Thoracic aorta (tissue), 2 donors: ENCODE measurements at places on chromosomes 3 and 15.
A peak's percentile ranks its signal among the peaks of the same experiment; 100 is the strongest.

DNA sequence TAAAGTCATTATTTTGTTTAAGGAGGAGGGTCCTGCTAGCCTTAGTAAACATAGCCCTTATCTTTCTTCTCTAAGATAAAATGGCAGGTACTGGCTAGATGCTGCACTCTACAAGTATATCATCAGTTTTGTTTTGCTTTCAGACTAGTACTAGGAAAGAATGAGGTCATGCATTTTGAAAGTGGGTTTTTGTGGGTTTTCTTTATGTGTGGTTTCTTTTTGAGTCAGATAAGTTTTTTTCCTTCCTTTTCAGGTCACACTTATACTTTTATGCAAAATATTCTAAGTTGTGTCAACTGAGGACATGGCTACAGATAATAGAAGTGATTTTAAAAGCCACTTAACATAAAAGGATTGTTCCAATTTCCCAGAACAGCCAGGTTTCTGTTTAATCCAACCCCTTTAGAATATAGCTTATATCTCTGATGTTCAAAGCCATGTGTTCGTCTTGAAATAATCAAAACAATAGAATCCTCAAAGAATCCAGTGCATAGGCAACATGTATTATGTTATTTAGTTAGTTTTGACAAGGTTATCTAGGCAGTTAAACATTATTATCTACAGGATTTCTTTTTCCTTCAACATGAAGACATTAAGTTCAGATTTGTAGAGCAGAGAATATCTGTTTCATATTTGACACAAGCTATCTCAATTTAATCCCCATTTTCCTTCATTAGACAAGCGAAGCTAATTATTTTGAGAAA, 406.2 kb downstream of the RBMS3 start:
- DNase-seq = no peak

DNA sequence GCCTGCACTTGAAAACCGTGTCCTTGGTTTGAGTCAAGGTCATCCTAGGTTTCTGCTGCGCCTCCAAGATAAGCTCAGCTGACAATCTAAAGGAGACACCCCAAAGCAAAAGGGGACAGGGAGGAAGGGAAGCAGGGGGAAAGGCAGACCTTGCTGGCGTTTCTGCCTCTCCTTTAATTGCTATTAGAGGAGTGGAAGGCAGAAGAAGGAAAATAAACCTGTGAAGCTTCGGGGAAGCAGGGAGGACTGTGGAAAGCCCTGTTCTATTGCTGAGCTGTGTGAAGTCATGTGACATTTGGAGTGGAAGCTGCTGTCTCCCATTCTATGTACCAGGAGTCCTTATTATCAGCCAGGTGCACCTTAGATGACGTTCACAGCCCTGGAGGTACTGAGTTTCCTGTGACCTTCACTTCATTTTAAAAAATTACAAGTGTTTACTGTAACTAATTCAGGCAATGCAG, 21.5 kb upstream of the CHD2 start:
- DNase-seq = no peak

DNA sequence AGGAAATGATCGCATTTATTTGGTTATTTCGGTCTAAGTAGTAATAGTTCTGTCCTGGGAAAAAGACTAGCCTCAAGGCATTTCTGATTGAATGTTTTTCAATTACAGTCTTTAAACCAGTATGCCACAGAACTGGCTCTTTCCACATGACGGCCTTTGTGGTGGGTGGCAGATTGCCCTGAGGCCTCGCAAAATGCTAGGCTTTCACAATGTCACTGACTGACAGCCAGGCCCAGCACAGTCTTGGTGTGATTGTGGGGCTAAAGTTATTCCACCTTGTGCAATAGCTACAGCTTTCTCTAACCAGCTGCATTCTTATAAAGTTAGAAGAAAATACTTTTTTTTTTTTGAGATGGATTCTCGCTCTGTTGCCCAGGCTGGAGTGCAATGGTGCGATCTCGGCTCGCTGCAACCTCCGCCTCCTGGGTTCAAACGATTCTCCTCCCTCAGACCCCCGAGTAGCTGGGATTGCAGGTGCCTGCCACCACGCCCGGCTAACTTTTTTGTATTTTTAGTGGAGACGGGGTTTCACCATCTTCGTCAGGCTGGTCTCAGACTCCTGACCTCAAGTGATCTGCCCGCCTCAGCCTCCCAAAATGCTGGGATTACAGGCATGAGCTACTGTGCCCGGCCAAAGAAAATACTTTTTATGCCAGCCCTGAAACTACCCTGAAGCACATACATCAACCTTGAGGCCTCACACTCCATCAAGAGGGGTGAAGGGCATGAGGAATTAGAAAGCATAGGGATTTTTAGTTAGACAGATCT, 2.5 kb upstream of the ADIPOQ start:
- DNase-seq = peak; percentile 28

- no peak for DNase-seq
Measured at GRCh38 chr15:68433551-68433950, 1.6 kb upstream of the ITGA11 start.

- DNase-seq = no peak
Measured at GRCh38 chr3:29409409-29409808, 128.5 kb downstream of the RBMS3 start.

GRCh38 chr3:4822568-4822967, 156.7 kb upstream of the BHLHE40 start:
- no peak for DNase-seq

- no peak for DNase-seq
Measured at GRCh38 chr3:178421069-178421468, 115.2 kb upstream of the KCNMB2 start.

GRCh38 chr15:78104119-78104479, 11.7 kb downstream of the SH2D7 start:
- DNase-seq = no peak

- DNase-seq = no peak
Measured at GRCh38 chr15:34122771-34123183, 20.9 kb downstream of the PGBD4 start.

GRCh38 chr3:101574388-101575112, 570 bp downstream of the PCNP start:
- DNase-seq = peak; percentile 9

DNA sequence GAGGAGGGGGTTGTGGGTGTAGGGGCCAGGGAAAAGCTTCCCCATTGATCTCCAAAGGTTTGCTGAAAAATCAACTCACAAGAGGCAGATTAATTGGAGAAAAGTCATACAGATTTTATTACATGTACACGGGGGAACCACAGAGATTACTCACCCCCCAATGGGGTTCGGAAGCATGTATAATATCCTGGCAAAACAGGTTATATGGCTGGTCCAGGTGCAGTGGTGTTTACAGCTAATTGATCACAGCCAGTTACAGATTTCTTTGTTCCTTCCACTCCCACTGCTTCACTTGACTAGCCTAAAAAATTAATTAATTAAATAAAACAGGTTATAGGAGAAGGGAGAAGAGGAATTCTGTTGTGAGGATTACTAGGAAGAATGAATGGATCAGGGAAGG, 22.4 kb downstream of the PRKCI start:
- DNase-seq = no peak

GRCh38 chr3:28745916-28746617, 397.4 kb upstream of the AZI2 start:
- DNase-seq = no peak

DNA sequence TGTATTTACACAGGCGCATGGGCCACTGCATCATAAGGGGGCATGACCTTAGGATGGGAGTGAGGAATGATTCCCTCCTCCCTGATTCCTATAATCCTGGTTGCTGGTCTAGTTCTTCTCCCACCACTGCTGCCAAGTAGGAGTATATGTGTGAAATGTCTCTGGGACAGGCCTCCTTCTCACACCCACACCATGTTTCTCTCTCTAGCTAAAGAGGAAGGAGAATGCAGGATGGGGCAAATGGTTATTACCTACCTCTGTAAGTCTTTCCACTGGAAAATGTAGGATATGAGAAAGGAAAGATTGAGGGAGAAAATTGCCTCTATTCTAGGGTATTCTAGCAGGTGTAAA, 159.2 kb downstream of the THSD4 start:
- no peak for DNase-seq

DNA sequence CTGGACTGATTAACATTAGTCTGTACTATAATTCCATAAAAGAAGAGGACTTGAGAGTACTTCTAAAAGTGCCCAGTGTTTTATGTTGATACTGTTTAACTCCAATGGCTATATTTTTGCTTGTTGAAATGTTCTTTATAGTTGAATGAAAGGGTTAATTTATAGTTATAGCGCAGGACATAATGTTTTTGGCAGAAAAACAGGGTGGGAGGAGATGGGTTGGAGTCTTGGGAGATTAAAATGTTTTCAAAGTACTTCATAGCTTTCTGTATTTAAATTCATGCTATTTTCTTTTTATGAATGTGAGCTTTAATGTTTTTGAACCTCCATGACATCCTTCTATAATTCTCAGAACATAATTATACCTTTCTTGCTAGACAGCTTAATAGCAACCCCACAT, 108.2 kb downstream of the CNTN3 start:
- DNase-seq = no peak

DNA sequence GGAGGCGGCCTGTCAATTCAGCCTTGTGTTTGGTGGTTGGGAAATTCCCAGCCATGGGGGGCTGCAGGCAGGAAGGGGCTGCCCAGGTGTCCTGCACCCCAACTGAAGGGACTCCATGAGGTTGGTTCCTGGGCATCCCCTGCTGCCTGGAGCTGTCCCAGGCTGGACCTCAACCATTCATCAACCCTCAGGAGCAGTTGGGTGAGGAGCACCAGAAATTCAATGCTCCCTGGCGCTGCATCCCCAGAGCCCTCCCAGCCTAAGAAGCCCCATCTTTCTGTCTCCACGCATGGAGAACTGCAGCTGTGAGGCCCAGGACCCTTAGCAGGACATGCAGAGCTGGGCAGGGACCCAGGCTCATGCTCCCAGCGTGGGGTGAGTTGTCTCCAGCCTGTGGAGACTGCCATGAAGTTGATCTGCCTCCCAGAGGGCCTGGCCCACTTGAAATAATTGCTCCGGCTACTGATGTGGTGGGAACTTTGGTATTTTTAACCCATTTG, 8.0 kb upstream of the SEMA3B start:
- no peak for DNase-seq

- no peak for DNase-seq
Measured at GRCh38 chr3:20403986-20404740, 218.2 kb upstream of the SGO1 start.

DNA sequence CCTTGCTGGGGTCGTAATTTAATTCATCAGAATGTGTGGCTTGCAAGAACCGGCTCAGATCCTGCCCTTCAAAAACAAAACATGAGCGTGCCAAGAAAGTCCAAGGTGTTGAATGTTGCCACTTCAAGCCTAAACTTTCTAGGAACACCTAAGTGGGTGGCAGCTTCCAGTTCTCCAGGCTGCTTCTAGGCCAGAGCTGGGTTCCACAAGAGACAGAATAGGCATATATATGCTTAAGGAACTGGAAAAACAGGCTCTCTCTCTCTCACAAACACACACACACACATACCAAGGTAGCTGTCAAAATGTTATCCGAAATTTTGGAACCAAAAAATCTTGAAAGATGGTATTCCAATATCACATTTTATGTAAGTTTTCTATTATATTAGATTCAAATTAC, 890 bp upstream of the ADIPOQ start:
- no peak for DNase-seq

DNA sequence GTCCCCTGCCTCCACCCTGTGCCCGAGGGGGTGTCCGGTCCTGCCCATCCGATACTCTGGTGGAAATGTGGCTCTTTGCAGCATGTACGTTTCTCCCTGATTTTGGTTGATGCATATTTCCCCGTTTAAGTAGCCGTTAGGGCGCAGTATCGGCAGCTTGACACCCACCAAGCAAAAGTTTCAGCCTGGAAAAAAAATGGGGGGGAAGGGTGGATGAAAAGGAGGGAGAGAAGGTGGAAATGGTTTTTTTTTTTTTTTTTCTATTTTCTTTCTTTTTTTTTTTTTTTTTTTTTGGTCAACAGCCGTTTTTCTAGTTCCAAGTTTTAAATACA, 1.3 kb downstream of the RAP2B start:
- no peak for DNase-seq

DNA sequence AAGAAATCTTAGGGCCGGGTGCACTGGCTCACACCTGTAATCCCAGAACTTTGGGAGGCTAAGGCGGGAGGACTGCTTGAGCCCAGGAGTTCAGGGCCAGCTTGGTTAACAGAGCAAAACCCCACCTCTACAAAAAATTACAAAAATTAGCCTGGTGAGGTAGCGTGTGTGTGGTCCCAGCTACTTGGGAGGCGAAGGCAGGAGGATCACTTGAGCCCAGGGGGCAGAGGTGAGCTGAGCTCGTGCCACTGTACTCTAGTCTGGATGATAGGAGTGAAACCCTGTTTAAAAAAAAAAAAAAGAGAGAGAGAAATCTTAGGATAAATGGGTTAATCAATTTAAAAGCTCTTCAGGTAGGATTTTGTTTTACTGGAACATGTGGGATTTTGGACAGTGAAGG, 31.2 kb upstream of the DUT start:
- DNase-seq = no peak

GRCh38 chr15:100911086-100911485, 8.1 kb upstream of the LRRK1 start:
- DNase-seq = no peak

DNA sequence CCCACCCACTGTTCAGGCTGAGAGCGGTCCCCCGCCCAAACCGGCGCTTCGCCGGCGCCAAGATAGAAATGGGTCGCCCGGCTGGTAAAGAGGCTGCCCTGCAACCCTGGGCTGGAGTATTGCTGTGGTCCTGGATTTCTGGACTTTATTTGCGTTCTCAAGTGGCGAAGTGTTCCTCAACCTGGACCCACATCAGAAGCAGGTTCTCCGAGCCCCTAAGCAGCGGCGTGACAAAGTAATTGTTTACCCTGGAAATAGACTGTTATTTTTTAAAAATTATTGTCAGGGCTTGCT, 481 bp upstream of the DYNC1LI1 start:
- no peak for DNase-seq

GRCh38 chr3:190401963-190402362, 14.0 kb downstream of the CLDN16 start:
- DNase-seq = no peak

DNA sequence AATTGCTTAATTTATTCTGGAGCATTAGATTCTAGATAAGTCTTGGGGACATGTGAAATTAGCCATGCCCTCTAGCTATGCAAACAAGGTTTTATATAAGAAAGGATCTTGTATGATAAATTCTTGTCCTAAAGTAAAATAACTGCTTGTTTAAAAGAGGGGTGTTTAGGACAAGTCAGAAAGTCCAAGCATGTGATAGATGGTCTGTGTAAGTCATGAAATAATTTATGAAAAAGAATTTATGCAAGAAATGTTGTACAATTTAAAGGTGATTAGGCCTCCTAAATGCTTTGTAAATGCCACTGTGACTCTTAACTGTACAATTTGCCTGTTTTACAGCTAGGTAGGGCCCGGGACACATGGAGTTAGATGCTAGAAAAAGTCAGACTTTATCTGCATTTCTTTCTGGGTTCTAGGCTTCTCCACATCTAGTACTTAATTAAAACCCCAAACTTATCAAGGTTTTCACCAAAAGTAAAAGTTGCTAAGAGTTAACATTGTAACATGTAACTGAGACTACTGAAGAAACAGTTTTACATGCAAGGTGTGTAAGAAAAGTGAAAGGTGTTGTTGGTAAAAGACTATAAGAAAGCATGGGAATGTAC, 13.2 kb downstream of the LINS1 start:
- DNase-seq = no peak
